SIG-M5 (cell line): ENCODE measurements at places on chromosomes 16 and 17.

GRCh38 chr17:45226576-45226975, 4.9 kb downstream of the FMNL1 start:
- no peak for DNase-seq

DNA sequence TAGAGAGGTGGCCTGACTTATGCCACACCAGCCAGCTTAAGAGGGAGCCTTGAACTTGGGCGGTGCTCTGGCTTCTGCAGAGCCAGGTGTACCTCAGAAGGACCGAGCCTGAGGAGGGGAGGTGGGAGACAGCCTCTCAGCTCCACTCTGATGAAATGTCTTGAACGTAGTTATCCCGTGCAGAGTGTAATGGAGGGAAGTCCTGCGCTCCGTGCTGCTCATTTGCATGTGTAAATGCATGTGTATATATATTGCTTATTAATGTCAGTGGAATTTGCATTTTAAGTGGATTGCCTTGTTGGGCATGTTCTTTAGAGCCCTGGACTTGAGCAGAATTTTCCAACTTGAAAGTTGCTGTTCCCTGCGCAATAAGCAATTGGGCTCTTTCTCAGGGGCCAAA, 264.9 kb upstream of the SDK2 start:
- DNase-seq: no peak

- DNase-seq: no peak
Measured at GRCh38 chr16:73065632-73066330, 17.9 kb upstream of the ZFHX3 start.

DNA sequence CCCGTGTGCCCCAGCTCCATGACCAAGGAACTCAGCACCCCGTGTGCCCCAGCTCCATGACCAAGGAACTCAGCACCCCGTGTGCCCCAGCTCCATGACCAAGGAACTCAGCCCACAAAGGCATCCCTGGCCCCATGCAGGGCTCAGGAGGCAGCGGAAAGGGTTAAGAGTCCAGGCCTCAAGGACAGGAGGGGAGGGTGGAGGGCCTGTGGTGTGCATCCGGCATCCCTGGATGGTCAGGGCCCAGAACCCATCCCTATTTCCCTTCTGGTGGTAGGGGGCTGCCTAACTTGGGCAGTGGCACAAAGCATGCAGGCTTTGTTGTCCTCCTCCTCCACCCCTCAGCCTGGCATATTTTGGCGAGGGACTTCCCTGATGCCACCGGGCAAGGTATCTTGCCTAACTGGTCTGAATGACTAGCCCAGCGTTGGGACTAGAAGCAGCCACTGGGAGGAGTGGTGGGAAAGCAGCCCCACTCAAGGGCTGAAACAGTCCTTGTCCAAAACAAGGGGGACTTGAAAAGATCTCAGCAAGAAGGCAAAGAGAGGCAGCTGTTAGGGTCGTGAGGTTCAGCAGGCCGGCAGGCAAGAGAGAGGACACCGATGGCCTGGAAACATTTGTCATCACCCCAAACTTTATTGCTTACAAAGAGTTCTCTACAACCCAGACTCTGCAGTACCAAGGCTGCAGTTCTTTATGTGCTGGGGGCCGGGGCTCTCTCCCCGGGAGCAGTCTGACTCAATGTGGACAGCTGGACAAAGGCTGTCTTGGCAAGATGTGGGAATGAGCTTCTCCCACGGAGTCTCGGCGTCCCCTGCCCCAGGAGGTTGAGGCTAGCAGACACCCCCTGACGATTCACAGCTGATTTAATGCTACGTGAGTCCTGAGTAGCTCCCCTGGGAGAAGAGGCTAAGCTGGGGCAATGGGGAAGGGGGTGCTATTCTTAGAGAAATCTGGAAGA, 902 bp upstream of the SPATA32 start:
- DNase-seq: no peak

- DNase-seq: no peak
Measured at GRCh38 chr16:118857-119256, 19.6 kb downstream of the NPRL3 start.

- no peak for DNase-seq
Measured at GRCh38 chr16:82456683-82457082, 170.1 kb upstream of the CDH13 start.
